A673 (cell line): ENCODE measurements at places on chromosomes 1 and 21.

GRCh38 chr1:226877669-226878068, 7.3 kb downstream of the PSEN2 start:
- DNase-seq, result no peak

DNA sequence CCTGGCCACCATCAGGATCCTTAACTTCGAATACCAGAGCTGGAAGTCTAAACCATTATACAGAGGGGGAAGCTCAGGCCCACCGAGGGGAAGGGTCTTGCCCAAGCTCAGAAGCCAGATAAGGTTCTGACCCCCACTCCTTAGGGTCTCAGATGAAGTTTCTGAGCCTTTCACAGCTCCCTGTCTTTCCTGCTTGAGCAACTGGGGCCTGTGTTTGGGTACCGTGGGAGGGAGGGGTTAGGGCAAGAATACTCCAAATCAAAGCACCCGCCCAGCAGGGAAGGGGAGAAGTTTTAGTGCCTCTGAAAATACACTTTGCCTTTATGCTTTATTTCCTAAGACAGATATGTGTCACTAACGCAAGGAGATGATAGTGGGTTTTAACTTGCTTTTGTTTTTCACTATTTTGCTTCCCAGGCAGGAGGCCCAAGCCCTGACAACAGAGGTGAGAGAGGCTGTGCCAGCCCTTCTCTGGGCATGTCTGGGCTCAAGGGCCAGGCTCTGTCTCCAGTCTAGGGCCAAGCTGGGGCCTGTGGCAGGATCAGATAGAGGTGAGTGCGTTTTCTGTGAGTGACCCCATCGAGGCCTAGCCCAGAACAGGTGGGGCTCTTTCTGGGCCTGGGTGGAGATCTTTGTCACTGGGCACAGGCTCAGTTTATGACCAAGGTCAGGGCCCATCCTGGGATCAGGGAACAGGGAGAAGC, 20.5 kb upstream of the TENT5B start:
- no peak for DNase-seq

DNA sequence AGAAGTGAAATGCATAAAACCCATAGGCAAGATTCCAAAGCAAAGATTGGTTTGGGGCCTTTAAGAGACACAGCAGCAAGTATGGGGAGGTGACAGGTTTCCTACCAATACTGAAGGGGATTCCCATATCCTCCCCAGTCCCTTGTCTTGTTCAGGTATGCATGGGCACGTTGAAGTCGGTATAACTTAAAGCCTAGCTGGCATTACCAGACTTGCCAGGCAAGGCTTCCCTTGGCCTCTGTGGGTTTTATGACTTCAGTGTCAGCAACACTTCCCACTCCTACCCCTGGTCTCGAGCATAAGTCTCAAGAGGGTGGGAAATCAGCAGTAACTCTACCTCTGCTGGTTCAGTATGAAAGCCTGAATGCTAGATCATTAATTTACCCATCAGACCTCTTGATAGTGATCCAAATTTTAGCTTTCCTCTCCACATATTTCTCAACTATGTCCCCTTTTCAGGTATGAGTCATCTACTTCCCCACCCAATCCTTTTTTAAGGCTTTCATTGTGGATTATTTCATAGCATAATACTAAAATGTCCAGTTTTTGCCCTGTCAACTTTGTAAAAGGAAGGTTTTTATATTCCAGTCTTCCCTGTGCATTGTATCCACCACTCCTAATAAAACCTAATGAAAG, 6.8 kb downstream of the CYP4X1 start:
- no peak for DNase-seq

GRCh38 chr1:205604825-205605505, 26.8 kb downstream of the ELK4 start:
- no peak for DNase-seq

- no peak for DNase-seq
Observed at GRCh38 chr1:234078143-234078542, 173.7 kb downstream of the SLC35F3 start.

GRCh38 chr1:231796141-231796540, 169.6 kb downstream of the DISC1 start:
- DNase-seq, result no peak

DNA sequence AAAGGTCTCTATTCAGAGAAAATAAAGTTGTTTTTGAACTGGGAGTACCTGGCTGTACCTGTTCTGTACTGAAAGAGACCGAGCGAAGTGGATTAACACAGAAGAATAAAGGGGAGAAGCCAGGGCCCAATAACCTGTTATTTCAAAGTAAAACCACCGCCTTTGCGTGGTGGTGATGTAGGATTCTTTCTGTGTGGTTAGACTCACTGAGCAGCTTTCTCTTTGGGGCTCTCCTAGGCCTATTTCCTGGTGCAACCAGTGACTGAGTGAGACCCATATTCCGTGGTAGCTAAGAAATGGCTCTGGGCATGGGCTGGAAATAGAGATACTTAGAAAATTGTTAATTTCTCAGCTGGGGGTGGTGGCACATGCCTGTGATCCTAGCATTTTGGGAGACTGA, 99.9 kb downstream of the XCL2 start:
- no peak for DNase-seq

DNA sequence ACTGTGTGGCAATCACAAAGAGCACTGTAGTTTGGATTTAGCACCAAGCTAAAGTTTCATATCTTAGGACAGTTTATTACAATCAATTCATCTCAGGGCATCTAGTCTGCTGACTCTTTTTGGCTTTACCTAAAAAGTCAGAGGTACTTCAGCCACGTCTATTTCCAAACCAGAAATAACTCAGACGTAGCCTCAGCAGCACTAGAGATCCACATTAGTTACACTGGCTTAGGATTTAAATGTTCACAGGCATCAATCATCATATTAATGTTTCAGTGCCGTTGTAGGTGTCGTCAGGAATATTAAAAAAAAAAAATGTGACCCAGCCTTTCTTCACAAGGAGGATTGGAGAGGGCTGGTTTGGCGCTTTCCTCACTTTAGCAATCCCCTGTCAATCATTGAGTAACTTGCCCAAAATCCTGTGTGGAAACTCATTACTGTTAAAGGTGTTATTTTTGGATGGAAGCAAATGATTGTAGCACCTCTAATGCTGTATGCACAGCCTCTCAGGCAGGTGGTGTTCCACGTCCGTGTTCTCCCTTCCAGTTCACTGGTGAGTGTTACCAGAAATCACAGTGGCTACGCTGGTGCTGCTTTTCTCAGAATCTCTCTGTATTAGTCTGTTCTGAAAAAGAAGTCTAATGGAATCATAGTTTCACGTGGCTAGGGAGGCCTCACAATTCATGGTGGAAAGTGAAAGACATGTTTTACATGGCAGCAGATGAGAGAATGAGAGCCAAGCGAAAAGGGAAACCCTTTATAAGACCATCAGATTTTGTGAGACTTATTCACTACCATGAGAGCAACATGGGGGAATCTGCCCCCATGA, 45.4 kb downstream of the NEK7 start:
- DNase-seq, result no peak

DNA sequence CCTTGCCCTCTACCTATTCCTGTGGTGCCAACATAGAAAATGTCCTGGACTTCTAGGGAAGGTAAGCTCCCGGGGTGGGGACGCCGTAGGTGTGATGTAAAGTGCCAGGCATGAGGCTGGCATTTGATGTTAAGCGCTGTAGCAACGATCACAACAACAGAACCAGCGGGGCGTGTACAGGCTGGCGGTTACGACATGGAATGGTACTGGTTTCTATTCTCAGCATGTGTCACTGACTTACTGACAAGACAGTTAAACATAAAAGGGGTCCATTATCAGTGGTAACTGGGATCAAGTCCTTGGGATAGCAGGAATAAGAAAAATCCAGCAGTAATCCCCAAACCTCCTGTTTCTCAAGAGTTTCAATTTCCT, 58.9 kb downstream of the TGFBR3 start:
- DNase-seq, result no peak

DNA sequence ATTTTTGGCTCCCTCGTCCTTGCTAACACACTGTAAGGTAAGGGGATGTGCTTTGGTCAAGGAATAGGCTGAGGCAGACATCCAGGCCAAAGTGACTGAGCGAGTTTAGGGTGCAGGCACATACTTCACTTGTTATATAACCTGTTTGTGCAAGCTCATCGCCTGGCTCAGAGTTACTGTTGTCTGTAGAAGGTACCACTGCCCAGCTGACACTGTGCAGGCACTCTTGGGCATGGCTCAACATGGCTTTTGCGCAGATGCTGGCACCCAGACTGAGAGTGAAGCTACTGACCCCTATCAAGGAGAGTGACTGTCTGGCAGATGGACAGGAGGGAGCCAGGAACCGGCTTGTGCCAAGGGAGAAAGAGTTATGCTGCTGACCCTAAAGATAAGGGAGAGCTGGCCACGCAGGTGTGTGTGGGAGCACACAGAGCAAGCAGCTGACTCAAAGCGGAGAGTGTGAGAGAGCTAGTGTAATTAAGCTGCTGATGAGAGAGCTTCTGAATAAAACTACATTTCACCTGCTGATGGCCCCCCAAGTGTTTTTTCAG, 307.3 kb upstream of the USP24 start:
- DNase-seq, result no peak
